Fibroblast of lung (primary cell): ENCODE measurements at places on chromosomes 4 and X. TPM values are rescaled to one million over a fixed set of nuclear protein-coding genes. Genes with fewer than 3 reads are reported as not detected.

- DNase-seq = peak; percentile 70
These were observed 331.1 kb downstream of the GPAT3 start for GRCh38 chr4:83866834-83867621.

- no peak for DNase-seq
These were observed 12.4 kb downstream of the BOD1L1 start for GRCh38 chr4:13615161-13615560.

DNA sequence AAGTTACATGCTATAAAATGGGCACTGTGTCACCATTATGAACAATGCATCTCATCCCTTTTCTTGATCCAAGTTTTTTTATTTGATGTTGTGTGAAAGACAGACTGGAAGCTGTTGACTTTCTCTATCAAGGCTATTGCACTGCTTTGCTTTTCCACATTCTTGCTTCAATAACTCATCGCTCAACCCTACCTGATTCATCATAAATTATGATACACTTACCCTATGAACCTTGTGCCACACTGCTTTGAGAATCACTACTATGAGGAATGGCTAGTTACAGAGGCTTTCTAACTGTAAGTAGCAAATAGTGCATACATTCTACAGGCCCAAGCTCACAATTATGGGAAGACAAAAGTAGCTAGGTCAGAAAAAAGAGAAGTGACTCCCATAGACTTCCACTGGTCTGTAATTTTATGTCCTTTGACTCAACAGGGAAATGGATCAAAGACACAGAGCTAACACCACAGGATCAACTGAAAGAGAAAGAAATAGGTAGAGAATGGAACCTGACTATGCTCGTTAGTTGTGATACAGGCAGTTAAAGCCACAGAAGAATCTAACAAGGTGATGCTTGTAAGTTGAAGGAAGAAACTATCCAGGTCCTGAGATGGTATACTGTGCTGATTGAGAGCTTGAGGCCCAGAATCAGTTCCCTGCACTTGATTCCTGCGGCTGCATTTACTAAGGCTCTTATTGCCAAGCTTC is 163.5 kb downstream of the PPP3CA start:
- peak; percentile 53 for DNase-seq

DNA sequence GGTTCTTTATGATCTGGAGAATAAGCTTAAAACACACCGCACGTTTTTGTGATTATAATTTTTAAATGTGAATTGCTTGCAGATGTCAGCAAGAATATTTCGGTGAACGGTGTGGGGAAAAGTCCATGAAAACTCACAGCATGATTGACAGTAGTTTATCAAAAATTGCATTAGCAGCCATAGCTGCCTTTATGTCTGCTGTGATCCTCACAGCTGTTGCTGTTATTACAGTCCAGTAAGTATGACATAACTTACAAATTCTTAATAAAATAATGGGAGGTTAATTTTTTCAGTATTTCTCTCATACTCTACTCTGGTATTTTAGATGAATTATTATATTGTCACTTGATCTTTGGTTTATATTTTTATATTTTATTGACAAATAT is 5.4 kb downstream of the AREG start:
- DNase-seq = no peak

- peak; percentile 14 for DNase-seq
These were observed 26.4 kb upstream of the PNMA3 start for GRCh38 chrX:153029875-153030274.

DNA sequence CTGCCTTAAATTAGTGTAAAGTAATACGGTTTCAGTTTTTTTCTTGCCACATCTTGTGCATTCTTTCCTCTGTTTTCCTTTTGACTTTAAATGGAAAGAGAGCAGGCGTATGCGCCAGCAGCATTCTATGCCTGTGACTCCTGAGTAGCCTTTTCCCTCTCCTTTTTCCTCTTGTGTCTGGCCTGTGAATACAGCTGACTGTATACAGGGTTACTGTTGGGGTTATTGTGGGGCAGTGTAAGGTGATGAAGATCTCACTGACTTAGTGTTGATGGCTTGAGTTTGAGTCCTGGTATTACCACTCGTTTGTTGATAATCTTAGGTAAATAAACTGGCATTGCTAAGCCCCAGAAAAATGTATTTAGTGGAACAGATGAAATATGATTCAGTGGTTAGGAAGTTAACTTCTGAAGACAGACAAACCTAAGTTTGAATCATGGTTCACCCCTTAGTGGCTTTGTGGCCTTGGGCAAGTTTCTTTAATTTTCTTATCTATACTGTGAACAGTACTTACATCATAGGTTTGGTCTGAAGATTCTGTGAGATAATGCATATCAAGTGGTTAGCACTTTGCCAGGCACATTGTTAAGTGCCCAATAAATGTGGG is 105.1 kb downstream of the FNIP2 start:
- DNase-seq = peak; percentile 74

DNA sequence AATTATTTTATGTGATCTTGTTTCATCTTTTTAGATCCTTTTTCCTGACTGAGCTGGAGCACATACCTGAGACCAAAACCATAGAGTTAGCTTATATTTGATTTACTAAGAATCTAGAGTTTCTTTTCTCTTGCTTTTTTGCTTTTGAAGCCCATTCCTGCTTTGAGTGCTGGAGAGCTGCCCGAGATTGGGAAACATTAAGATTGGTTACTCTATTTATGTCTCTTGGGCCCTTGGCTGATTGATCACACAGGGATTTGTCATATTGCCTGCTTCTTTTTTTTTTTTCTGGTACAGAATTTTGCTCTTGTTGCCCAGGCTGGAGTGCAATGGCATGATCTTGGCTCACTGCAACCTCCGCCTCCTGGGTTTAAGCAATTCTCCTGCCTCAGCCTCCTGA is 73.9 kb downstream of the REPS2 start:
- DNase-seq = peak; percentile 64

DNA sequence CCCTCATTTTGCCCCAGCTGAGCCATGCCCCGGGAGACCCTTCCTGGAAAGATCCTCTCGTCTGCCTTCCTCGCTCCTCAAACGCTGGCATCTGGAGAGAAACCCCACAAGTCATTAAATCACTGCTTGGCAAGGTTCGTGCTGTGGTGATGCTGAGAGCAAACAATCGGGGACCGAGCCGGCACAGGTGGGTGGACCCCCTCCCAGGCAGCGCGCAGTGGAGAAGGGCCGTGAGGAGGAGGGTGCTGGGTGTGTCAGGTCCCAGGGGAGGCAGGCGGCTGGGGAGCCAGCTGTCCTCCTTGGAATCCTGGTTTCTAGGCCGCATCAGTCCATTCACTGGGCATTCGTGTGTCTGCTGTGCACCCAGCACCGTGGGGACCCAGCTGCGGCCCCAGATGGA is 64.9 kb upstream of the PSAPL1 start:
- DNase-seq = no peak

DNA sequence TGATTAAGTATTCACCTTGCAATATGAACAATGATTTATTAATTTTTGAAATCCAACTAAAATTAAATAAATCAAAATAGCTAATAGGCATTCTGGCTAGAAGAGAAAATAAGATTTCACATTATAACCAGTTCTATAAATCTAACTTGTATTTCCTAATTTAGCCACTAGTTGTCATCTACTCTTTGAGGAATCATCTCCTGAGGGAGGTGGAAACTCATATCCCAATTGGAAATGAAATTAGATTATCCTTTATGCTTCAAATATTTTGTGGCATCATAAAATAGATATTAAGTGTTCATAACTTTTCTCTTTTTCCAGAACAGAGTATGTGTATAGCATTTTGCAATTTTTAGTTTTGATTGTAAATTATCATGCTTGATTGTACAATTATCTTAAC is 558.5 kb upstream of the DIAPH2 start:
- no peak for DNase-seq

DNA sequence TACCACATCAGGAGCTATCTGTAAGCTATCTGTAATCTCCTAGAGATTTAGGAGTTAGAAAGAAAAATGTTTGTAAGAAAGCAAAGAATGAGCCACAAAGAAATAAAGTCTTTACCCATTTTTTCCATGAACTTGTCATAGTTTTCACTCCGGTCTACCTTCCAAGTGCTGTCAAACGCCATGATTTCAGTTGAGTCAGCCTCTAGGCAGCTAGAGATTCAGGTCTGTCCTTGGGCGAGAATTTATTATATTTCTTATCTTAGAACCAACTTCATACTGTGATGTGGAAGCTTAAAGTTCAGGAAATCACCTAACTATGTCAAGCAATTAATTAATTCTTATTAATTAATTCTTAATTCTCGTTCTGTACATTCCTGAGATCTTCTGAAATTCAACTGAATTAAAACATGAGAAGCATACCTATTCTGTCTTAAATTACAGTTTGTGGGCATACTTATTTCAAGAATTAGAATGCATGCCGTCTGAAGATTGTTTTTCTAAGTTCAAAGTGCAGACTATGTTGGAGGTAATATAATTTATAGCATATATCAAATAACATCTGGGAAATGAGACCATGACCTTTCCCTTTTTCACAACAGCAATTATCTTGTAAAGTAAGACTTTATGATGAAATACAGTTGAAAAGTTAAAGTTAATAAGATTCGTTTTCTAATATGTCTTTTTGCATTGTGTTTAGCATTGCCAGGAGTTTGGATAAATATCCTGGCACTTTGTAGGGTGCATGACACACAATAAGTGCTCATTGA is at the start of gene FABP2:
Gene FABP2, minus strand, starts transcription at position 218 of the 767 bp plus-strand sequence. Its CDS starts 36 bp downstream, at position 182.
- no peak for DNase-seq

- peak; percentile 93 for DNase-seq
These were observed 196.0 kb upstream of the PSAPL1 start for GRCh38 chr4:7630568-7631287.

GRCh38 chr4:173932701-173933100 is 350.8 kb downstream of the FBXO8 start:
- DNase-seq = no peak

- peak; percentile 43 for DNase-seq
These were observed 568.8 kb upstream of the TENM3 start for GRCh38 chr4:181674315-181674875.

- no peak for DNase-seq
These were observed 31.8 kb upstream of the CENPU start for GRCh38 chr4:184765473-184766340.

DNA sequence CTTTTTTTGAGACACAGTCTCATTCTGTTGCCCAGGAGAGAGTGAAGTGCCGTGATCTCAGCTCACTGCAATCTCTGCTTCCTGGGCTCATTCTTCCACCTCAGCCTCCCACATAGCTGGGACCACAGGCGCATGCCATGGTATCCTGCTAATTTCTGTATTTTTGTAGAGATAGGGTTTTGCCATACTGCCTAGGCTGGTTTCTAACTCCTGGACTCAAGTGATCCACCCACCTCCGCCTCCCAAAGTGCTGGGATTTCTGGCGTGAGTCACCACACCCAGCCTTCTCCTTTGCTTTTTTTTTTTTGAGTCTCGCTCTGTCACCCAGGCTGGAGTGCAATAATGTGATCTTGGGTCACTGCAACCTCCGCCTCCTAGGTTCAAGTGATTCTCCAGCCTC is 94.1 kb downstream of the PDS5A start:
- no peak for DNase-seq

DNA sequence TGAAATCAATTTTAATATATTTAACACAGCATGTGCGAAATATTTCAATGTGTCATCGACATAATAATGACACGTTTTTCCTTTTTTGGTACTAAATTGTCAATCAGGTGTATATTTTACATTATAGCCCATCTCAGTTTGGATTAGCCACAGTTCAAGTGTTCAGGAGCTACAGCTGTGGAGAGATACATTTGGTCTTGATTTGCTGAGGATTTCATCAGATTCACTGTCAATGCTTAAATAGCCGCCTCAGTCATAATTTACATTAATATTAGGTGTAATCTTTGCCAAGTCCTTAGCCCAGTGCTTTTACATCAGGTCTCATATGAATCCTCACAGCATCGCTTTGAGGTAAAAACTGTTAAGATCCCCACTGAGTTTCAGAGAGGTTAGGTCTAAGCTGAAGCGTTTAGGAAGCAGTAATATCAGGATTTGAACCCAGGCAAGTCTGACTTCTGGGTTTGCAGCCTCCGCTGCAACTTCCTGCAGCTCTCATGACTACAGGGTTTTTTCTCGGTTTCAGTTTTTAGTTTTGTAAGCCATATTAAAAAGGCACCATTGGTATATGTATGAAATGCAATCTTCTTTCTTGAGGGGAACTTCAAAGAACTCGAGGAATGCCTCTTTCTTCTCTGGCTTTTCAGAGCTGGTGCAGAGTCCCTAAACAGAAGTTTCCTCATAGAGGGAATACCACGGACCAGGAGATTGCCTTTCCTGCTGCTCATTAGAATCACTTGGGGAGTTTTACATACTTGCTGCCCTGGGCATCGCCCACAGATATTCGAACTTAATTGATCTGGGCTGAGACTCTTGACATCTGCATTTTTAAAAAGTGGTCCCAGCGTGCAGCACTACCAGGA is 6.4 kb downstream of the MTM1 start:
- DNase-seq = peak; percentile 5

DNA sequence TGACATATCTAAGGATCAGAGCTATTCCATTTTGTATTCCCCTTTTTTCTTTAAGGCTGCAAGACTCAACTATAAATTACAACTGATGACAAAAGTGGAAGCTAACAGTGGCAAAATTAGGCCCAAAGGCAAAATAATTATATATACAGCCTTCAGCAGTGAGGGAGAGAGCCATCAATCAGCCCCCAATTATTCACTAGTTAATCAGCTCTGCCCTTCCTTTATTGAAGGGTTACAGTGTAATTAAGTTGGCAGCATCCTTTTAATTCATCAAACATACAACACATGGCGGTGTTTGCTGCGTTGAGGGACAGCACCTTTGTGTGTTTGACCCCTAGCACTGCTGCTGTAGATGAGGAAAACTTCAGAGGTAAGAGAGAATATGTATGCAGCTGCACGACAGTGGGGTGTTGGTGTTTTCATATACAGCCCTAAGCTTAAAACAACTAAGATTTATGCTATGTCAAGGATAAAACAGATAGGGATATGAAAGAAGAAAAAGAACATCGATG is 973.9 kb upstream of the POU3F4 start:
- no peak for DNase-seq

DNA sequence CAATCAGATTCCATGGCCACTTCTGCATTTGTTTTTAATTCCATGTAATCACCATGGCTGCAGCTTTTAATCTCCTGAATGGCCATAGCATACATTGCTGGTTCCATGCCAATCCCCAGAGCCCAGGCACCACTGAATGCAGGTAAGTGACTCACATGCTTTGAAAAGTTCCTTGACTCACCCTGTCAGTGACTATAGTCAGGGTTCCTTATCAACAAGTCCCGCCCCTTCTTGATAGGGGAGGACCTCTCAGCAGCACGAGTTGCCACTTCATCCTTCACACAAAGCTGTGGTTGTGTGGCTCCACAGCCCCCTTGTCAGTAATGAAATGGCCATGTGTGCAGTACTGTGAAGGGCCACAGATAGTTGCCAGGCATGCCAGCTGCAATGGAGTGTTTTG is 516.6 kb downstream of the PPARGC1A start:
- DNase-seq = no peak

GRCh38 chr4:163666332-163666873 is 171.9 kb downstream of the TMA16 start:
- DNase-seq = no peak

The AMBN gene
- polyA plus RNA-seq = not detected in 2 replicates

The TLR8 gene
- polyA plus RNA-seq = not detected in 2 replicates

The HERC5 gene
- polyA plus RNA-seq = 0.23 and 0.73 TPM in 2 replicates

The CTAG1A gene
- polyA plus RNA-seq = not detected in 2 replicates
